ENCODE measurements at places on chromosomes 16 and 17.

GRCh38 chr17:48515925-48516900 lies 14.6 kb downstream of the HOXB1 start:
- DNase-seq = no peak

- no peak for DNase-seq
Measured at GRCh38 chr16:11074131-11074530, 129.8 kb downstream of the CLEC16A start.

GRCh38 chr16:53489755-53490154 lies 13.3 kb downstream of the AKTIP start:
- no peak for DNase-seq

GRCh38 chr17:53058031-53058430 lies 764.7 kb upstream of the KIF2B start:
- DNase-seq = no peak

DNA sequence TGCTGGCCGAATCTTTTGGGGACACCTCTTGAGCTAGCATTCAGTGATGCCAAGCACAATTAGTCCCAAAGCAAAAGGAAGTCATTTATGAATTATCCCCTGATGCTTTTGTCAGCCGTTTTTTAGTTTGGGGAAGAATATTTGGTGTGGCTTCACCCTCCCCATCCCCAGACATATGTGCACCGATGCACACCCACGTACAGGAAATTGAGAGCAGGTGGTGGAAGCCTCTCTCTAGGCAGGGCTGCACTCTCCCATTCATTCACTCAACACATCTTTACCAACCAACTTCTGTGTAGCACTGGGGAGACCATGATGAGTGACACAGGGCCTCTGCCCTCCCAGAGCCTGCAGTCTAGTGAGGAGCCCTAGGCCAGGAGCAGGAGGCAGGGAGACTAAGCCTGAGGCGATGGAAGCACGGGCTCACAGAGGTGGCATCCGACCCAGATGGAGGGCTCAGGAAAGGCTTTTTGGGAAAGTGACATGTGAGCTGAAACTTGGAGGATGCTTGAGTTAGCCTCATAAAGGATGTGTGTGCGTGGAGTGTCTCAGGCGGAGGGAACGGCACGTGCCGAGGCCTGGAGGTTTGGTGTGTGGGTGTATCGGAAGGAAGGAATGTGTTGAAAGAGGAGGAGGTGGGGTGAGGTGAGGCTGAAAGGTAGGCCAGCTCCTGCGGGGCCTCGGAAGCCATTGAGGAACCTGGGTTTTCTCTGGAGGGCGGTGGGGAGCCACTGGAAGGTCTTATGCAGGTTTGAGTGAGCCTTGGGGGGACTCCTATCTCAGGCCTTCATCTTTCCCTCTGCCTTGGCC lies 43.8 kb downstream of the PSME3IP1 start:
- DNase-seq = no peak

DNA sequence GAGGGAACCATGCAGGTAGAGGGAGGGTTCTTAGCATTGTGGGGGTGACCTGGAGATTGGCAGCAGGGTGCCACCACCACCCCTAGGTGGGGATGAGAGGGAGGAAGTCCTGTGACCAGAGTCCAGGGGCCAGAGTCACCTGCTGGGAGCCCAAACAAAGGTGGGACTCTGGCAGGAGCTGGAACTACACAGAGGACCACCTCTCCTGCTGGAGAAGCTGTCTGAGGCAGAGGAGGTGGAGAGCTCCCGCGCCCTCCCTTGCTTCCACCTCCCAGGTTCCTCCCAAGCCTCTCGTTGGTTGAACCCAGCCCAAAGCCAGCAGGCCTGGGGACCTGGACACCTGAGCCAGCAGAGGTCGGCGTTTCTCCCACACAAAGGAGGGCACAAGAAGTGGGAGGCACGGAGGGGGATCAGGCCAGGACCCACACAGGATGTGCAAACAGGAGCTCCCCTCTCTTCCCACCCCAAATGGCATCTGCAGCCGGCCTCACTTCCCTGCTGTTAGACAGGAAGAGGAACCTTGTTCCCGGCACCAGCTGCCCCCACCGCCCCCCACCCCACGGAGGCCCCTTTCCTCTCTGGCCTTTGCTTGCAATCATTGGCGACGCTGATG lies 154.6 kb downstream of the SEC14L1 start:
- no peak for DNase-seq

DNA sequence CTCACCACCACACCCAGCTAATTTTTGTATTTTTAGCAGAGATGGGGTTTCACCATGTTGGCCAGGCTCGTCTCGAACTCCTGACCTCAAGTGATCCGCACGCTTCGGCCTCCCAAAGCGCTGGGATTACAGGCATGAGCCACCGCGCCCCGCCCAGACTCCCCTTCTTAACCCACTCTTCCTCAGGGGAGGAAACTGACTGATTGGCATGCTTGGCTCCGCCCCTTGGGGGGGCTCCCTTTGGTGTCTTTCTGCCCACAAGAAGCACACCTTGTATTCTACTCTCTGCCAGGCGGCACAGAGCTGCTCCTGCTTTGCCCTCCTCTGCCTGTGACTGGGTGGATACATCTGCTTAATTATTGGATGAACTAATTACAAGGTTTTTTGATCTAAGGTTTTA lies 4.7 kb upstream of the ASGR2 start:
- DNase-seq = no peak

- no peak for DNase-seq
Measured at GRCh38 chr17:27239046-27239445, 54.9 kb upstream of the WSB1 start.

- DNase-seq = no peak
Measured at GRCh38 chr17:55458978-55459377, 37.3 kb upstream of the MMD start.

- DNase-seq = peak; percentile 39
Measured at GRCh38 chr16:57277586-57277985, 6.9 kb downstream of the PLLP start.

- peak; percentile 93 for DNase-seq
Measured at GRCh38 chr17:35373534-35373983, at the start of gene SLFN11. TSS of gene SLFN11 (minus strand) at chr17:35373621. CDS start at chr17:35363807, 9,814 bp downstream.

DNA sequence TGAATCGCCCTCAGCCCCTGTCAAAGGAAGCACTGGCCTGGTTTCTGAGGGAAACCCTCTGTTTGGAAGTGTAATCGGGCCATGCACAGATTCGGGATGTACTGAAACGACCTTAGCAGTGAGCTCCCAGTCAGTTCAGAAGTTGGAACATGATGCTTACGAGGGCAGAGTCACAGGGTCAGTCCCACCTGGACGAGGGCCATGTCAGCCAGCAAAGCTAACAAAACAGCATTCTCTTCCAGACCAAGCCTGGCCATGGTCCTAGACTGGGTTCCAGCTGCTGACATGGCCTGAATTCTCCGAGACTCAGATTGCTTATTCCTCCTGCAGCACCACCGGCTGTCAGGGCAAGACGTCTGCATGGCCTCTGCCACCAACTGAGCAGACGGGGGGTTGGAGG lies 192.2 kb upstream of the WSCD1 start:
- DNase-seq = no peak

DNA sequence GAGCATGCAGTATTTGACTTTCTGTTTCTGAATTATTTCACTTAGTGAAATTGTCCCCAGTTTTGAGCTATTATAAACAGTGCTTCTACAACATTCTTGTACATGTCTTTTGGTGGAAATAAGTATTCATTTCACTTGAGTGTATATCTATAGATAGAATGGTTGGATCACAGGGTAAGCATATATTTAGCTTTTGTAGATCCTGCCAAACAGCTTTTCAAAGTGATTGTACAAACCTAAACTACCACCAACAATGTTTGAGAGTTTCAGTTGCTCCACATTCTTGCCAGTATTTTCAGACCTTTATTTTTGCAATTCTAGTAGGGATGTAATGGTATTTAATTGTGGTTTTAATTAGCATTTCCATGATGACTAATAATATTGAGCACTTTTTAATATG lies 91.6 kb downstream of the CCT6B start:
- no peak for DNase-seq

DNA sequence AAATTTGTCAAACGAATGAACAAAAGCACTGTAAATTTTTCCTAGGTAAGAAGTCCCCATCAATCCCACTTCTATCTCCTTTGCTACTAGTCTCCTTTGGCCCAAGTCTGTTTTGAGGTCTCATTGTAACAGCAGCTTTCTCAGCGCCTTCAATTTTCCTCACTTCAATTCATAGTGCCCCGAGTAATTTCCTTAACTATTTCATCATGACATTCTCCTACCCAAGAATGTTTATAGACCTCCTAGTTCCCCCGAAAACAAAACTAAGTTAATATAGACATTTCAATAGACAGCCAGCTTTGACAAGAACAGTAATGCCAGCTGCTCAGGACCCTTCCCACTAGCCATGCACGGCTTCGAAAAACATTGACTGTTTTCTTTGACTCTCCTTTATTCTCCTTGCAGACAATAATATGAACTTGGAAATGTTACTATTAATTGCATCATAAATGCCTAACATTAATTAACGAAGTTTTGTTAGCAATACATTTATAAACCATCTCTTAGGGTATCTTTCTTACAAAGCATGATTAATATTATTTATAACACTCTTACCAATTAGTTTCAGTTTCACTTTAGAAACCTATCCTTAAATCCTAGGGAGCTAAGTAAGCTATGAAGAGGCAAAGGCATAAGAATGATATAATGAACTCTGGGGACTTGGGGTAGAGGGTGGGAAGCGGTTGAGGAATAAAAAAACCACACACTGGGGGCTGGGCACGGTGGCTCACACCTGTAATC lies 22.8 kb downstream of the GLG1 start:
- DNase-seq = no peak

- no peak for DNase-seq
Measured at GRCh38 chr16:6095414-6095813, 997.8 kb upstream of the EEF2KMT start.

DNA sequence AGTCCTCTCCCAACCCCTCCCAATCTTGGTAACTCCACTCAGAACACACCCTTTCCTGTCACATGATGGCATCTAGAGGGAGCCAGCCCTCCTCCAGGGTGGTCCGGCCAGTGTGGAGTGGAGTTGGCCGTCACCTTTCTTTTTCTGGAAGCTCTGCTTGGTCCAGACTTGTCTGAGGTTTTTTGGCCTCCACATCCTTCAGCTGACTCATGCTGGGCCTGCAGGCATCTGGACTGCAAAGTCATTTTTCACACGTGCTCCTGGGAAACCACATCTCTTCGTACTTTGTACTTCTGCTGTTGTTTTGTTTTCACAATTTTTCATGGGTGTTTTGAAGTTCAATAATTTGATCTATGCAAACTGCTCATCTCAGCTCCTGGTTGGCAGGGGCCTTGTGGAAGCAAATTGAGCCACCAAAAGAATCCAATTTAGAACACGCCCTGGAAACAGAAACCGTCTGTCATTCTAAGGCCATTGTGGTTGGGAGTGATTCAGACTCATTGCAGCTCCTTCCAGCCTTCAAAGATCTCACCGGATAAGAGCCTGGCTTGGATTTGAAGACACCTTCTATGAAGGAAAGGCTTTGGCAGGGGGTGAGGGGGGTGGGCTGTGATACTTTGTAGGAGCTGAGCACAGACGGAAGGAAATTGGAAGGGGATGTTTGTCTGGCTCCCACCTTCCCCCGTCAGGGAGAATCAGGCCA lies 42.4 kb upstream of the NF1 start:
- peak; percentile 92 for DNase-seq

DNA sequence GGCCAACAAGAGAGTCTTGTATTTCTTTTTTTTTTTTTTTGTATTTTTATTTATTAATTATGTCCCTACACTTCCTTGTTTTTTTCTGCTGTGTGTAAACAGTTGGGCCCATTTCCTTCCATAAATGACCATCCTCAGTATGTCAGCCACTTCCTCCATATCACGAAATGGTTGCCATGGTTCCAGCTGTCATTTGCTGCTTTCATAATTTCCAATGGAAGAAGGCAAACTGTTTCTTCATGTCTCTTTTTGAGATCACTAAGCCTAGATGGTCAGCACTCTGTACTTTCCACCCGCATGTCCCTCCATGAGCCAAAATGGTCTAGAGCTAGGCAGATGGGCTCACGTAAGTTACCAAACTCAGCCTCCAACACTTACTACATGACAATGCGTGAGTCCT lies 133.5 kb upstream of the FOXF1 start:
- DNase-seq = no peak

DNA sequence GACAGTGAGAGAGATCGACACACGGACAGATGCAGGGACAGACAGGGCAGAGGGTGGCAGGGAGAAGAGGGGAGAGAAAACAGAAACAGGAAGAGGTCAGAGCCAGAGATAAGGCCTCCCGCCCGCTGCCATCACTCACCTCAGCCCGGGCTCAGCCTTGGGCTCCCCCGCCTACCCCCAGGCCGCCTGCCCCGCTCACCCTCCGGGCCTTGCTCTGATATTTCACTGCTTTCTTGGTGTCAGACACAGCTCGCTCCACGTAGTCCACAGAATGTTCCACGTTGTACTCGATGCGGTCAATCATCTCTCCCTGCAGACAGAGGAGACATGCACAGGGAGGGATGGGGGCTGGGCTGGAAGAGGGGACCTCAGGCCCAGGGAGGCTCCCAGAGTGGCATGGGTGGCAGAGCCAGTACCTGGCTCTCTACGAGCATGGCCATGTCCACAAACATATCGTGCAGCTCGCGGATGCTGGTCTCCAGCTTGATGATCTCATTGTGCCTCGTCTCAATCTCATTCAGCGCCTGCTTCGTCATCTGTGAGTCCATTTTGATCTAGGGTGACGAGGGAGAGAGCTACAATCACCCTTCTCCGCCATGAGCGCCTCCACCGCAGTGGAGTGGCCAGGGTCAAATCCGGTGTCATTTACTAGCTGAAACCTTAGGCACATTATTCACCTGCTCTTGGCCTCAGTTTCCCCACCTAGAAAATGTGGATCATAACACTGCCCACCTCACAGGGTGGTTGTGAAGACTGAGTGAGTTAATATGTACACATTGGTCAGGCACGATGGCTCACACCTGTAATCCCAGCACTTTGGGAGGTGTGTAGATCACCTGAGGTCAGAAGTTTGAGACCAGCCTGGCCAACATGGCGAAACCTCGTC lies 8.2 kb downstream of the HSD3B7 start:
- no peak for DNase-seq

- no peak for DNase-seq
Measured at GRCh38 chr16:28621481-28622155, 11.8 kb upstream of the SULT1A1 start.

GRCh38 chr16:70597135-70597835 lies 49.1 kb upstream of the IL34 start:
- no peak for DNase-seq

DNA sequence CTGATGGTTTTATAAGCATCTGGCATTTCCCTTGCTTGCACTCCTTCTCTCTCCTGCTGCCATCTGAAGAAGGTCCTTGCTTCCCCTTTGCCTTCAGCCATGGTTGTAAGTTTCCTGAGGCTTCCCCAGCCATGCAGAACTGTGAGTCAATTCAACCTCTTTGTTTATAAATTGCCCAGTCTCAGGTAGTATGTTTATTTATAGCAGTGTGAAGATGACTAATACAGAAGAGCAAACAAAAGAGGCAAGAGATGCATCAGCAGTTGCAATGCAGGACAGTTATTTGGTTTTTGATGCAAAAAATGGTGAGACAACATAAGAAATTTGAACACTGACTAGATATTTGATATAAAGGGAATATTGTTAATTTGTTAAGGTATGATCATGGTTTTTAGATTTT lies 16.8 kb downstream of the TMEM100 start:
- no peak for DNase-seq

GRCh38 chr17:40598619-40599467 lies 33.6 kb upstream of the CCR7 start:
- no peak for DNase-seq

- DNase-seq = no peak
Measured at GRCh38 chr16:1466968-1467521, 7.8 kb downstream of the CLCN7 start.

GRCh38 chr16:30488764-30489605 lies 16.4 kb downstream of the ITGAL start:
- DNase-seq = no peak
